ENCODE measurements at places on chromosomes 13 and 19.

DNA sequence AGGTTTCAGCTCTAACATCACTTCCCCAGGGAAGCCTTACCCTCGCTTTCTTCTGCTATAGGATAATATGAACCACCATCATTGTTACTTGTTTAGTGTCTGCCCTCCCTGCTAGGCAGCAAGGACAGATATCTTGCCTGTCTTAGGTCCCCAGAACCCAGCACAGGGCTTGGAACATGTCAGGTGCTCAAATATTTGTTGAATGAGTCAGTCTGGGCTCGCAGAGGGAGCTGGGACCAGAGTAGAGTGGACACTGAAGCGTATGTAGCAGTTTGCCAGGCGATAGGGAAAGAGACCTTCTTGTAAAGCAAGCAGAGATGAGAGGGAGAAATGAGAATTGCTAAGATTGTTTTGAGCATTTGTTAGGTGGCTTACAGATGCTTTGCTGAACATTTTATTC lies 11.7 kb downstream of the BCKDHA start:
- no peak for DNase-seq

GRCh38 chr13:66534561-66534960 lies 695.6 kb downstream of the PCDH9 start:
- DNase-seq = no peak

- DNase-seq = no peak
These were observed 184.4 kb downstream of the NALCN start for GRCh38 chr13:101231751-101232428.

- no peak for DNase-seq
These were observed 71.9 kb downstream of the FLT1 start for GRCh38 chr13:28423010-28423409.

- no peak for DNase-seq
These were observed 21.9 kb downstream of the ATP11A start for GRCh38 chr13:112711528-112712265.

DNA sequence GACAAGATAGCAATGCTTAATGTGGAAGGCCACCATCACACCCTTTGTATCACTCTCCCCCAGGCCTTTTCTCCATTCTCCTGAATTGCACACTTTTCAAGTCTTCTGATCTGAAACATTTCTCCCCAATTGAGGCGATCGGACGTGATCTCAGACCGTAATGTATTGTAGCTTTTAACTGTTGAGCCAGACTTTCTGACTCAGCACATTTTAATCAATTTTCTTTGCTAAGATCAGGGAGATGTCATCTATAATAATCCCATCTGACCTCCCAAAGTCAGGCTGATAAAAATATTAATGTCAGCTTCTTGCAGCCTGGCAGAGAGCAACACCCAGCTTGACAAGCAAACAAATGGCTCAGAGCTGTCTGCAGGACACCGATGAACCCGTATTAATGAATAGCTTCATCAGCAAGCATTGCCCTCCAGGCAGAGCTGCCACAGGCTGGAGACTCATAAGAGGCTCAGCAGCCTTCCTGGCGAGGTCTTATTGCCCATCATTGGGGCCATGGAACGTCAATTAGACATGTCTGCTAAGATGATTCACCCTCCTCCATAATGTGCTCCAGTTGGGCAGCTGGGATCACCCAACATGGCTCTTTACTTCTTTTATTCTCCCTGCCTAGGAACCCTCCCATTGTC lies 60.2 kb upstream of the UQCRFS1 start:
- no peak for DNase-seq

- peak; percentile 83 for DNase-seq
These were observed at the start of gene ZNF382 for GRCh38 chr19:36605101-36605876. Gene ZNF382 (plus strand): TSS chr19:36605313. CDS start chr19:36609915, 4,602 bp downstream.

GRCh38 chr19:38657633-38658222 lies 10.3 kb downstream of the ACTN4 start:
- DNase-seq = no peak

DNA sequence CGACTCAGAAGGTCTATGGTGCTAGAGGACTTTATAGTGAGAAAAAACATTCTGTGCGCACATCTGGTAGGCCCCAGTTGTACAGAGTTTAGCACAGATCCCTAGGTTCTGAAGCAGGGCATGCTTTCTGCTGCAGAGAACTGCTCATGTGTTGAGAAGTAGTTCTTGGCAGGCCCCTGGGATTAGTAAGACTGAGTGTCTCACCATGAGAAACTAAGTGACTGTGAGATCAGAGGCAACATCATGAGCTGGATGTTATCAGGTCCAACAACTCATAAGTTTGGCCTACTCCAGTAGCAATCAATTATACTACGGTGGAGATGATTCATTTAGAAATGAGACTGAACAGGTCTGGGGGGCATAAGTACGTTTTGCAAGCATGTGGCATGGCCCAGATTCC lies 507.4 kb upstream of the KLF12 start:
- DNase-seq = no peak

- DNase-seq = no peak
These were observed 24.2 kb downstream of the SH3GL1 start for GRCh38 chr19:4376028-4376670.

- DNase-seq = no peak
These were observed 4.0 kb downstream of the GNA11 start for GRCh38 chr19:3098141-3098514.

GRCh38 chr13:106987427-106987785 lies 419.5 kb upstream of the ARGLU1 start:
- DNase-seq = no peak
